NCI-H1092 (cell line): ENCODE measurements at places on chromosomes 16 and 17.

DNA sequence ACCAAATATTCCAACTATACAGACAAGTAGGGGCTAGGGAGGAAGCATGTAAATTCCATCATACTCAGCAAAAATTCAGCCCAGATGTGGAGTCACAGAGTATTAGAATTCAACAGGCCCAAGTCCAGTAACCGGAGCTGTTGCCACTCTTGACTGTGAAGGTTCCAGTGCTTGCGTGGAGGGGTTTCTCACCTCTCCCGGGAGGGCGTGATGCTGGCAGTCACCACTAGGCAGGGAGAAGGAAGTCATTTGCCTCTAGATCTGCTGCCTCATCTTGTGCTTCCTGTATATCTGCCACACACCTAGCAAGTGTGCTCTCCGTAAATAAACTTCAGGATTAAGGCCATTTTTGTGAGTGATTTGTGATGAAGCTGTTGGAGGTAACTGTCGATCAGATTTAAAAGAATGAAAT is 1.0 kb upstream of the CKLF start:
- DNase-seq: peak; percentile 33

GRCh38 chr16:86511317-86512161 is 1.2 kb downstream of the FOXF1 start:
- DNase-seq: no peak

DNA sequence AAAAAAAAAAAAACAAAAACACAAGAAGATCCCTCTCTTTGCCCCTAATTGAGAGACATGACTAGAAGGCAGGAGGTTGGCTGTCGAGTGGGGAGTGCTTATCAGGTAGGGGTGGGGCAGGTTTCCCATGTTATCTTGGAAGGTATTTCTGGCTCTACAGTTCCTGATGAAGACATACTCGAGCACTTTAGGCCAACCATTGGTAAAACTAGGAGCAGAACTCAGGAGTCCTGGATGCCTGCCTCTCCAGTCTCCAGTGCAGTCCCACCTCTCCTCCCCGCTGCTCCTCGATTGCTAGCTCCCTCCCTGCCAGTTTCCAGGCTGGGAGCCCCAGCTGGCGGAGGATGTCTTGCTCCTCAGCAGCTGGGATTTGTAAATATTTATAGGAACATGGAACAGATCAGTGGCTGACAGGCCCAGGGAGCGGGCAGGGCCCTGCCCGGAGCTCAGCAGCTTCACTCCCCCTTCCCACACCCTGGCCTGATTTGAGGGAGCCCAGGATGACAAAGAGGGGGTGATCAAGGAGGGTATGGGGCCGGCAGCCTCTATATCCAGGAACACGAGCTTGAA is 11.4 kb upstream of the C1QL1 start:
- no peak for DNase-seq

- DNase-seq: no peak
These were observed 52.8 kb upstream of the C17orf78 start for GRCh38 chr17:37322826-37323561.

DNA sequence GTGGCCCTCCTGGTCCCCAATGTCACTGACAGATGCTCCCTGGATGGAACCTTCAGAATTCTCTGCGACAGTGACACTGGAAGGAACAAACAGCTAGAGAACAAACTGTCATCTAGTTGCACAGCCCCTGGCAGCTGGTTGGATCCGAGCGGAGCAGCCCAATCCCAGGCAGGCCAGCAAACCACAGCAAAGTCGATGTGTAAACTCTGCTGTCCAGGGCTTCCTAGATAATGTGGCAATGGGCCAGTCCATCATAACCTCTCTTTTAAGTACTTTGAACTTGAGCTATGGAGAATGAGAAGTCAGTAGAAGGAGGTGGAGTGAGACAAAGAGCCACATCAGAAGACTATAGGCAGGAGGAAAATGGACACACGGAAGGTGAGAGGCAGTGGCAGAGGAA is 323.0 kb downstream of the CBLN1 start:
- DNase-seq: no peak
